ENCODE measurements at places on chromosomes 5 and 9.
A peak's percentile ranks its signal among the peaks of the same experiment; 100 is the strongest.

DNA sequence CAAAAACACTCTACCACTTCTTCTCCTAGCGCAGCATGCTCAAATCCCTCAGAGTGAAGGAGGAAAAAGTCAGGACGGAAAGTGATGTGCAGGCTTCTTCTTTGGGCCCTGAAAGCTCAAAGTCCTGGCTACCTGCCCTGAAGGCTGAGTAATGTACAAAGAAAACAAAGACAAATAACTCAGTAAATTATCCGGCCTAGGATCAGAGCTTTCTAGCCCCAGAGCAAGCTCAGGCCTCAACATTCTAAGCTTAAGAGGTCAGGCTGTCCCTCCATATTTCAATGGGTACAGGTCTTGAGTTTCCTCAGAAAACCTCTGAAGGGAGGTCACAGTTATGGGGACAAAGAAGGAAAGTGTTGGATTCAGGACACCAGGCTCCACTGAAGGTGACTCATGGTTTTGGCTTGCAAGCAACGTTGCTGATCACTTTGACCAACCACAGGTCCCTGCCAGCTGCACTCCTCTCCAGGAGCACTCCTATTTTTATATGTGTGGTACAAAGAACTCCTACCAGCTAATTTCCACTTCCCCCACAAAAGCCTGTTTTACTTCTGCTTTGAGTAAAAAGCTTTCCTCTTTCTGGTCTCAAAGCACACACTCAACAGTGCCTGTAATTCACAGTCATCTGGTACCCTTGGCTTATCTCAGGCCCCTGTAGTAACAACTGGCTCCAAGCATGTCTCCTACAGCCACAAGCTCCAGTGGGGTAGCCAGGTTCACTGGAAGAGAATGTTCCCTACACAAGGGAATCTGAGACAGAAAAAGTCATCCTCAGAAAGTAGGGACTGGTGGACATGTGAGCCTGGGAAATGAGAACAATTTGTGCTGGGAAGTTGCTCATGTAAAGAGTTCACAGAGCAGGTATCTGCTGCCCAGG lies 115.7 kb downstream of the UGCG start:
- DNase-seq = peak; percentile 59

- no peak for DNase-seq
These were observed 36.5 kb downstream of the NSUN2 start for GRCh38 chr5:6596388-6596787.

GRCh38 chr5:80403782-80404181 lies 4.1 kb upstream of the ZFYVE16 start:
- DNase-seq = no peak

- DNase-seq = no peak
These were observed 33.3 kb upstream of the SLCO6A1 start for GRCh38 chr5:102532123-102532522.

DNA sequence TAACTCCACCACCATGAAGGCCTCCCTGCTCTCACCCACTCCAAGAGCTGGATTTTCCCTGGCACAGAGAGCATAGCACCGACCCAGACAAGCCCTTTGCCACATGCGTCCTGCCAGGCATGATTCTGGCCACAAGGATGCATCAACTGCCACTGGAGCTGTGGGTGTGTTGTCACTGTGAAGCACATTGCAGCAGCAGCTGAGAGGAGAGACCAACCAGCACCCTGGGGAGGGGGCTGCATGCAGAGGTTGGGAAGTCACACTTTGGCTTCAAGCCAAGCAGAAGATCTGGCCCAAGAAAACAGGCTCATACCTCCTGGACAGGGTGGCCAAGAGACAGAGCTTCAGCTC lies 22.6 kb upstream of the PTGES start:
- DNase-seq = no peak

DNA sequence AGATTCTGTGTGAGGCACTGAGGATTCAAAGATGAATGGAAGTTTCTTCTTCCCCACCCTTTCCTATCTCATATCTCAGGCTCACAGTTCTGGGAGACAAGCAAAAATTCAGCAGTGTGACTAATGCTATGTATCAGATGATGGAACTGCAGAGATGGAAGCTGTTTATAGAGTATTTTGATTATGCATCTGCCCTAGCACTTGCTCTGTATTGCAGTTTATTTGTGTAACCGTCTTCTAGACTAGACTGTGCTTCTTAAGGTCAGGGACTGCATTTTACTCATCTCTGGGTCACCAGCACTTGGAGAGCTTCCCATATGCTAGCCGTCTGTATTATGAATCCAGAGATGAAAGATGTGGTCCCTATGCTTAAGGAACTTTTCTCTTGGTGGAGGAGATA lies 12.6 kb downstream of the CAVIN4 start:
- DNase-seq = no peak

DNA sequence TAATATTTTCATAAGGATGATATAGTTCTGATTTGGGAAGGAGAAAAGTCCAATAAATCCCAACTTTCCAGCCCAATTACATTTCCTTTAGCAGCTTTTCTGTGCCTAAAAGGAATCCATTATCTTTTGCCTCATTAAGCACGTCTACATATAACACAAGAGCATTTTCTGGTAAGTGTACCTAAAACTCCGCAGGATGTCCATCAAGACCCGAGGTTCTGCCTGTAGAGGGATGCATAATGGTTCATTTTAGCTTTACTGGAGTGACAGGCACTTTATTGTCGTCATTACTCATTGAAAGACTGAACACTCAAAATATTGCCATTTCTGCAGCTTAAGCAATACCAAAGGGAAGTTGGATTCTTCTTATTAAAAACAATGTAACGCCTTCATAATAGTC lies 669.0 kb downstream of the PRELID2 start:
- DNase-seq = no peak

DNA sequence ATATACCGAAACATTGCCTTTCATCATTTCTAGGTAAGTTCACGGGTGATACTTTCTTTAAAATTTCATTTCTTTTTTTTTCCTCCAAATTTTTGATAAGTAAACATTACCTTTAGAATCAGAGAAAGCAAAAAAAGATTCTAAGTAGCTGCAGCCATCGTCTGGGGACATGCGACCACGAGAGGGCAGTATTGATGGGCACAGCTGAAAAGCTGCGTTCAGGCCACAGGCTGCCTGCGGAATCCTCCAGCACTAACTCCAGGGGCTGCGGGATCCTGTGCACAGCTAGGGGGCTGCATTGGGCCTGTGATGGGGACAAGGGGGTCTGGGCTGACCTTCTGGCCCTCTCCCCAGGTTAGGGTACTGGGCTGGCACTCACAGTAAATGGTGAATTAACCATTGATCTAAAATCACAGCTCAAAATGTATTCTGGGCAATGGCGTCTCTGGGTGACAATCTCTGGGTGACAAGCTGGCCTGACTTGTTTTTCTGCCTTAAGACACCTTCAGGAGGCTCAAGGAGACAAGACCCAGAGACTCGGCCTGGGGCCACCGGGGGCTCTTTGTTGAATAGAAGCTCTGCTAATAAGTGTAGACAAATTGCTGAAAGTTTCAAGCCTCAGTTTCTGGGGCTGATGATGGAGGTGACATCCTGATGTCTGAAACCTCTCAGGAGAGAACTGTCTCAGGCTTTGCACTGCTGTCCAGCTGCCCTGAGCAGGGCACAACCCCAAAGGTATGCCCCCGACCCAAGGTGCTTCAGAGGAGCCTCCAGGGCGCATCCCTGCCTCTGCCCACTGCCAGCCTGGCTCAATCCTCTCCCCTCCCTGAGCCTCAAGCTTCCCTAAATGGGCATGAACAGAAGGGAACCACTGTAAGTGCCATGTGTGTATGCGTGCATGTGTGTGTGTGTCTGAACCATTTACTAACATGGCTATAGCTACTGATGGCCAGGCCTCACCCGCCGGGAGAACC lies 44.3 kb upstream of the SARDH start:
- DNase-seq = peak; percentile 27

GRCh38 chr9:112861638-112862555 lies 28.8 kb downstream of the SLC46A2 start:
- no peak for DNase-seq

DNA sequence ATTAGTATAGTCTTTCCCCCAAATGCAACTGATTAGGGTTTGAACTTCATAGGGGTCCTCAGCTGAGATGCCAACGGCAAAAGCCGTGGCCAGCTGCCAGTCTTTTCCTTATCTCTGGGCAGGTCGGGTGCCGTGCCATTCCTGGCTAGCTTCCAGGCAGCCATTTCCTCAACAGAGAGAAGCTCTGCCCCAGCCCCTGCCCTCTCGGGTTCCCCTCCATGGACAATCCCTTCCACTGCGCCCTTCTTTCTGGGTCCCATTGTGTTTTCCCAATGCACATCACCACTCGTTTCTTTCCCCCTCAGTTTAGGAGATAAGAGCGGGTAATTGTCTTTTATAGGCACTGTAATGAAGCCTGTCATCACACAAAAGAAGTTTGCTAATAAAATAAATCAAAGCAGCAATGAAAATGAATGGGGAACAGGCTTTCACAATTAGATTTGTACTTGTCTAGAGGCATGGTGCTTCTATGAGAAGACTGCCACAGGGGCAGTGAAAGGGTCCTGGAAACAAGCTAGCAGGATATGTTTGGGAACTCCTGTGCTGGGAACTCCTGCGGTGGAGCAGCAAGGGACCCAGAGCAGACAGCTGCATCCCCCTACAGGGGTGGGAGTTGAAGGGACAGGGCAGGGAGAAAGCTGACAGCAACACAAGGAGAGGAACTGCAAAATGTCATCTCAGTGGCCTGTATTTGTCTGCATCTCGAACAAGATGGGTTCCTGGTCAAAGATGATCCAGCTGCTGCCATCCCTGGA lies 48.0 kb upstream of the SAP30L start:
- DNase-seq = no peak

DNA sequence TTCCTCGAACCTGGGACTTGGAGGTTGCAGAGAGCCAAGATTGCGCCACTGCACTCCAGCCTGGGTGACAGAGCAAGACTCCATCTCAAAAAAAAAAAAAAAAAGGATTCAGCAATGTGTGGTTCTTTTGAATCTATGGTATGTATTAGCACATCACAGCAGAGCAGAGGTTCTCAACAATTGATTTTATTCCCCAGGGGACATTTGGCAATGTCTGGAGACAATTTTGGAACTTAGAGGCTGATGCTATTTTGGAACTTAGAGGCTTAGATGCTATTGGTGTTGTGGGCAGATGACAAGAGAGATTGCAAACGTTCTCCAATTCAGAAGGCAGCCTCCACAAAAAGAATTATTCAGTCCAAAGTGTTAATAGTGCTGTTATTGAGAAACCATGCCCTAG lies 115.2 kb downstream of the TMC1 start:
- no peak for DNase-seq

DNA sequence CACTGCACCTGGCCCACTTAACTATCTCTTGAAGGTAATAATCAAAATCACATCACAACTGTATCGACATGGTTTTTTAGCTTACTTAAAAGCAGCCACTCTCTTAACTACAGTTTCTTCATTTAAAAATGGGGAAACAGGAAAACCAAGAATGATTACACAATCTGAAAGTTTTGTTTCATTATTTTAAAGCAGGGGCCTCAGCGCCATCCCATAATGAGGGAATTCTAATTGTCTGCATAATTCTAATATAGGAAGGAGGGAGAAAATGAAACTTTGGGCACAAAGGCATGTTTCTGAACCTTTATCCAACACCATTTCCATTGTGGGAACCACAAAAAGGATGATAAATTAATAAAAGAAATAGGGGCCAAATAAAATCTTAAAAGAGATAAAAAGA lies 7.6 kb downstream of the HACD4 start:
- DNase-seq = no peak

- no peak for DNase-seq
These were observed 5.5 kb upstream of the SET start for GRCh38 chr9:128683340-128684064.

DNA sequence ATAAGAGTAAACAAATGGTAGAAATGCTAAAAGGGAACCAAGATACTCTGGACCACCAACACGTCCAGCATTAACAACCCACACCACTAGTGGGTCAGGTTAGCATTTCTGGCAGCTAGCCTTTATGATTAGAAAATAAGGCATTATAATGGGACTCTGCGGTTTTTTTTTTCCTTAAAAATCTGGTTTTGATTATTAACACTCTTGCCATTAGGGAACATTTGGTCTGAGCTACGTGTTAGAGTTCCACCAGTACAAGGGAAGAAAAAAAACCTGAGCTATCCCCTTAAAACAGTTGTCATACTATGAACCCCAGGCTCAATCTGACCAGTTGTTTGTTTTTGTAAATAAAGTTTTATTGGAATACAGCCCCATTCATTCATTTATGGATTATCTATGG lies 110.4 kb downstream of the NTRK2 start:
- DNase-seq = no peak

DNA sequence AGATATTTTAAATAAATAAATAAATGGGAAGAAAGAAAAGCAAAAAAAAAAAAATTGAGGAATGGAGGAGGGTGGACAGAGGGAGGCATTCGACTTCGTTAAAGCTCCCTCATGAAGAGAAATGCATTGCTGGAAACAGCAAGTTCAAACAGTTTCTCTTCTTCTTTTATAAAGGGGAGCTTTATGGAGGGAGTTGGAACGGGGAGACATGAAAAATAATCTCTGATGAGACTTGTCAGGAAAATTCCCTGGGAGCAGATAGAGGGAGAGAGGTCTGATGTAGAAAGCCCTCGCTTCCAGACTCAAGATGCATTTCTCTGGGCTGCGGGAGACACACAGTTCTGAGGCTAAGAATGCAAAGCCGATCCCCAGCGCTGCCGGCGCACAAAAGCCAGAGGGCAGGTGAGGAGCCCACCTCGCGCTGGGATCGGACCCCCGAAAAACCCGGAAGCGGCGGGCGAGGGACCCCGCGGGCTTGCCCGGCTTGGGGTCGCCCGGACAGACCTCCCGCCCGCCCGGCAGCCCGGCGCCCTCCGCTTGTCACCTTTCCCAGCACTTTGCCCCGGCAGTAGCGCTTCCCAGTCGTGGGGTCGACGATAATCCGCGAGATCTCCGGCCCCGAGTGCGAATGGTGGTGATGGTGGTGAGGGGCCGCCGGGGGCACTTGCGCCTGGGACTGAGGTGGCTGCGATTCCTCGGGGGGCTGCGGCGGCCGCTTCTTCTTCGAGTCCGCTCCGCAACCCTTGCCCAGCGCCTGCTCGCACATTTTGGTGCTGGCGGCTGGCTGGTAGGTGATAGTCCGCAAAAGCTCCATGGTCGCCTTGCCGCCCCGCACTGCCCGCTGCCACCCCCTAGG lies 512 bp downstream of the PLK2 start:
- DNase-seq = no peak

DNA sequence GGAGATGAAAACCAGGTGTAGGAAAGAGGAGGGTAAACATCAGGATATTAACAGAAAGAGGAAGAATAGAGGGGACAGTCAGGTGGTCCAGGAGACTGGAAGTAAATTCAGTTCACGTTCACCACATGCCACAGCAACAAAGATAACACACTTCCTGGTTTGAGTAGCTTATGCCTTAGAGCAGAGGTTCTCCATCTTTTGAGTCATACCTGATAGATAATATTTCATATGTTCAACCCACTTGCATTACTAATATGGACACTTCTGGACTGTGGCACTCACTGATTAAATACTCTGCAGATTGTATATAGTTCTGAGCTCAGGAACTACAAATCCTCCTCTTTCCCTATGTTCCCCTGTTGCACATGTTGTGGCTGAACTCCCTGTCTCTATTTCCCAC lies 179.9 kb upstream of the NR3C1 start:
- no peak for DNase-seq

GRCh38 chr9:136538599-136539426 lies 7.0 kb downstream of the NOTCH1 start:
- DNase-seq = no peak

Measured in putamen (tissue), 1 donor.